ENCODE measurements at places on chromosomes 6 and 20.

GRCh38 chr6:134908906-134909516 lies 40.9 kb downstream of the ALDH8A1 start:
- DNase-seq = peak; percentile 100

DNA sequence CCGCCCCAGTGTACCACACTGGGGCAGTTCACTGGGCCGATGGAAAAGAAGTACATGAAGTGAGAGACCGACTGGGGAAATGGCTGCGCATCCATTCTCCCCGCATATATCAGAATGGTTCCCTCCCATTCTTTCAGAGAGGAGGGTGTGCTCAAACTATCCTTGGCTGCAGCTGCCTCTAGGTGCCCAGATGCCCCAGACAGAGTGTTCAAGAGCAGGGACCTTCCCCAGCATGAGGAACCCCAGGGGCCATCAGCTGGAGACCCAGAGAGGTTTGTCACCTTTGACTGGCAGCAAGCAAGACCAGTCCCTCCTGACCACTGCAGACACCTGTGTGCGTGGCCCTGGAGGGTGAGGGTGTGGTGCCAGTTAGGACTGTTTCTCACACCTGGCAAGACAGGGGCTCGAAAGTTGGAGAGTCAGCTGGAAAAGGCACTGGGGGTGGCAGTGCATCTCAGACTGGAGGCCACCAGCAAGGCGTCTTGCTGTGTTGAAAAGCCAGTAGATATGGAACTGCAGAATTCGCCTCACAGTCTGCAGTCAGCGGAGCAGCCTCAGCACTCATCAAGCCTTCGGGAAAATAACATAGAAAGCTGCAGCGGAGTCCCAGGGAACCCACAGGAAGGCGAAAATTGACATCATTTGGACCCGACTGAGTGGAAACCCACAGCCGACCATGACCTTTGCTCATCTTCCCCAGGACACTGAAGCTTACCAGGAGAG lies 76.7 kb downstream of the GPR6 start:
- no peak for DNase-seq

DNA sequence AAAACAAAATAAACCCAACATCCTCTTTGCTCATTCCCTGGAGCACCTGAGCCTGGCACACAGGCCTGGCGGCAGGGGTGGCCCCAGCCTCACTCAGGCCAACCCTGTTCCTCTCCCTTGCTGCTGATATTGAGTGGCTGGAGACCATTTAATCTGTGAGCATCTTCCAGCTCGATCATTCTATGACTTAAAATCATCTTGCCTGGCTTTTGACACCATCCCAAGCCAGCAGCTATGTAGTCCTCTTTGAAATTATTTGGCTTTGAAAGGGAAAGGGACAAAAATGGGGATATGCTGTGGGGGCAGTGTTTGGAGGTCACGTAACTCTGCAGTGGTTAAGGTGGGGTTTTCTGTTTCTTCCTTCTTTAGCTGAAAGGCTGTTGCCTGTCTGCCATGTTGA lies 22.8 kb downstream of the EZR start:
- DNase-seq = no peak

DNA sequence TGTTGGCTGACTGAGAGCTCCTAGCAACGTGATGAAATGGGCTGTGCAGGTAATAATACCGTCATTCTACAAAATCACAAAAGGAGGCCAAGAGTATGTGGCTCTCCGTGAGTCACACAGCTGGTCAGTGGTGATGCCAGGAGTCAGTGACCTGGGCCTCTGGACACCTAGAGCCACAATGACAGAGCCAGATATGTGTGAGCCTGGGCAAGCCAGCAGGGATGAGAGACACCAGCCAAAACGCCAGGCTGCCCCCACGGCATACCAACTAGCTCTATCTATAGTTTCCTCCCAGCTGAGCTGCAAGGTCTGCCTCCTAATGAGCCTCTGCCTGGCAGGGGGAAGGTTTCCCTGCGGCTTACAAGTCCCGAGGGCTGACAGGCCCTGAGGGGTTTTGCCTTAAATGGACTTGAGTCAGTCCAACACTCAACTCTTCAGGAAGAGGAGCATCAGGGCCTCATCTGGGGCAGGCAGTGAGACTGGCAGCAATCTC lies 70.0 kb downstream of the CPNE5 start:
- DNase-seq = no peak

- DNase-seq = no peak
These were observed 182.1 kb downstream of the UTRN start for GRCh38 chr6:144467172-144467762.

DNA sequence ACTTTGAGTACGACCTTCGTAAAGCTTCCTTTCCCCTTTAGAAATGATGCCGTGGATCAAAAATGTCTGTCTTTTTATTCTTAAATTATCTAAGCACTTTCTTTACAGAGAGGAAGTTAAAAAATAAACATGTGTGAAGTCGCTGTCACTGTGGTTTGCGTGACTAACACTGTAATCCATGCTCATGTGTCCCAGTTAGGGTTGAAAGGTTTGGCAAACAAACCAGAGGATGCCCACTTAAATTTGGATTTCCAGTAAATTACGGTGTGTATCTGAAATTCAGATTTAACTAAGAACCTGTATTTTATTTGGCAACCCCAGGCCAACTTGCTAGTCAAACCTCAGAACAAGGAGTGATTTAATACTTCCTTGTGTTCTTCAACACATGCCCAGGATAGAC lies 21.1 kb downstream of the HLA-DRB1 start:
- no peak for DNase-seq

- DNase-seq = no peak
These were observed 652.3 kb upstream of the FLRT3 start for GRCh38 chr20:14989535-14990290.

- no peak for DNase-seq
These were observed 598.8 kb downstream of the GRIK2 start for GRCh38 chr6:101992286-101992685.

- DNase-seq = no peak
These were observed 179.1 kb downstream of the DOK5 start for GRCh38 chr20:54654450-54654849.

- DNase-seq = no peak
These were observed 60.1 kb upstream of the RNF146 start for GRCh38 chr6:127206531-127207095.

- no peak for DNase-seq
These were observed 154.6 kb downstream of the ZDHHC14 start for GRCh38 chr6:157535340-157536222.

- no peak for DNase-seq
These were observed 85.9 kb downstream of the SMOC2 start for GRCh38 chr6:168526841-168527281.

DNA sequence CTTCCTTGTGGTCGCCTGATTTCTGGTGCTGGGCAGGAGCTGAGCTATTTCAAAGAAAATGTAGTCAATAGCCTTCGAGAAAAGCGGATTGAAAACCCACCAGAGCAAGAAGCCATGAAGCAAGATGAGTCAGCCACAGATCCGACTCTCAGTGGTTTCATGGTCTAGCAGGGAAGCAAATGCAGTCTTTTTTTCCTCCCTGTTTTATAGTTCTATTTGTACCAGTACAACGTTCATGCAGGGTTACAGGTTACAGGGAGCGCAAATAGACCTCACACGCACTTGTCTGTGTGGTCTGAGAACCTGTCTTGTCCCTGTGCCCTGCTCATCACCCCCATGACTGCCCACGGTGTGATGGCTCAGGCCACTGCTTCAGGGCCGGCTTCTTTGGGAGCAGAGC lies 309.8 kb upstream of the SUPT3H start:
- DNase-seq = no peak

DNA sequence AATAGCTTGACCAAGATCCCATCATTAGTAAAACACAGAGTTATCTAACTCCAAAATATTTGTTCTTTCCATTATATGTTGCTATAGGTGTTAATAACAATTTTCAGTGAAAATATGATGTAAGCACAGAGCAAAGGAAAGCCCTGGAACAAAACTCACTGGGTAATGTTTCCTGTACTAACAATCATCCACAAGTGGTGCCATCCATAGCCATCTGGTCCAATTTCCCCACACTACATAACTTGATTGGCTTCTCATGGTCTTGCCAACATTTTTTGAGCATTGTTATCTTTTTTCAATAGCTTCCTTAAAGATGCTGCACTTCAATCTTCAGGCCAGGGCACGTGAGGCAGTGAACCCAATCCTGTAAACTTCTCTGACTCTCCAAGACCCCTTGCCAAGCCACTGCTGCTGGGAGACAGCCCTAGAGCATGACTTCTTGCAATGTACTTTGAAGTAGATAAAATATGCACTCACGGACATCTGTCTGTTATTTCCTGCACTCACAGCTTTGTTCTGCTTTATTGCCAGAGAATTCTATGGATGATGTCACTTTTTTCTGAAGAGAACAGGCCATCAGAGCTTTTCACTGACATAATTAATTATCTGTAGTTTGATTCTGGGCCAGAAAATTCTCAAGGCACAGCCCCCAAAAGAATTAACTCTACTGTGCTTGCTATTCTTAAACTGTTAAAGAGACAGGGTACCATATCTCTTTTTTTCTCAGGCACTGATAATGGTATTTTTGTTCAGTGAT lies 97.5 kb upstream of the TMEM30A start:
- no peak for DNase-seq

GRCh38 chr6:137218473-137218916 lies 690 bp downstream of the IFNGR1 start:
- no peak for DNase-seq

- DNase-seq = no peak
These were observed 244.4 kb downstream of the LRFN2 start for GRCh38 chr6:40342723-40343122.

- no peak for DNase-seq
These were observed 6.9 kb downstream of the GLYATL3 start for GRCh38 chr6:49506569-49507111.

GRCh38 chr6:169568314-169569087 lies 133.3 kb downstream of the WDR27 start:
- DNase-seq = no peak

DNA sequence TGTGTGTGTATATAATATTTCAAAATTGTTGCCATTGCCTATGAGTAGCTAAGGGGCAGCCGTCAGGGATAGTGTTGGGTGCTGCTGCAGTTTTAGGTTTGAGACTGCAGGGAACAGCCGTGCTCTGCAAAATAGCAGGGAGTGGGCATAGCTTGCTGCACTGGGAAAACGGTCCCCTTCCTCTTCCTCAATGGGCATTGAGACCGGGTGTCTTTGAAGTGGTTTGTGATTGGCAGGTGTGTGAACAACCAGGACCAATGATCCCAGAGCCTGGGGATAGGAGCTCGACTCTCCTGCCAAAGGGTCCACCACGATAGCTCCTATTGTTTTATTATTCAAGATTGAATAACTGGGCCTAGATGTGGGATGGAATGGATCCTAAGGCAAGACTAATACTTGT lies 5.1 kb upstream of the EBF4 start:
- no peak for DNase-seq

DNA sequence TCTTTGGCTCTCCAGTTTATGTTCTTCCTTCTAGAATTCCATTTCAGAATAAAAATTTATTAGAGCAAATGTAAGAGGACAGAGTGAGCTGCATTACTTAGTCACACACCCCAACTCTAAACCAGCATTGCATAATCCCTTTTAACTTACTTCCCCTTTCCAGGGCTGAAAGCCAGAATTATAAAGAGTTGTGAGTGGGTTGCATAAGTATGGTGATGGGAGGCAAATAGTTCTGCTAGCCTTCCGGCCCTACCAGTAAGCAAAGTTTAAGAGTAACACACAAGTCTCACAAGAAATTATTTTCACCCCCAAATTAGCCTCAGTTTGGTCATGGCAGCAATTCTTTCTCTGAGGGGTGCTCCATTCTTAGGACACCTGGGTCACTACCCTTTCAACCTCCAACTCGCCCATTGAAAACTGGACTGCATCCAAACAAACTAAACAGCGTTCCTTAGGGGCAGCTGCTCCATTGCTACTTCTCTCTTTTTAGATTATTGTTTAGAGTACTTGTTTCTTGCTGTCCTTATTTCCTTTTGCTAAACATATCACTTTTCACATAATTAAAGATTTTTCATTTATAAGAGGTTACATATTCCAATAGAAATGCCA lies 1.6 kb downstream of the KIAA0408 start:
- peak; percentile 37 for DNase-seq

- DNase-seq = no peak
These were observed 145.9 kb downstream of the C6orf118 start for GRCh38 chr6:165163519-165163918.

GRCh38 chr6:3506200-3506599 lies 49.4 kb upstream of the SLC22A23 start:
- no peak for DNase-seq

- DNase-seq = peak; percentile 41
These were observed 68.4 kb downstream of the VEGFA start for GRCh38 chr6:43838276-43839036.

DNA sequence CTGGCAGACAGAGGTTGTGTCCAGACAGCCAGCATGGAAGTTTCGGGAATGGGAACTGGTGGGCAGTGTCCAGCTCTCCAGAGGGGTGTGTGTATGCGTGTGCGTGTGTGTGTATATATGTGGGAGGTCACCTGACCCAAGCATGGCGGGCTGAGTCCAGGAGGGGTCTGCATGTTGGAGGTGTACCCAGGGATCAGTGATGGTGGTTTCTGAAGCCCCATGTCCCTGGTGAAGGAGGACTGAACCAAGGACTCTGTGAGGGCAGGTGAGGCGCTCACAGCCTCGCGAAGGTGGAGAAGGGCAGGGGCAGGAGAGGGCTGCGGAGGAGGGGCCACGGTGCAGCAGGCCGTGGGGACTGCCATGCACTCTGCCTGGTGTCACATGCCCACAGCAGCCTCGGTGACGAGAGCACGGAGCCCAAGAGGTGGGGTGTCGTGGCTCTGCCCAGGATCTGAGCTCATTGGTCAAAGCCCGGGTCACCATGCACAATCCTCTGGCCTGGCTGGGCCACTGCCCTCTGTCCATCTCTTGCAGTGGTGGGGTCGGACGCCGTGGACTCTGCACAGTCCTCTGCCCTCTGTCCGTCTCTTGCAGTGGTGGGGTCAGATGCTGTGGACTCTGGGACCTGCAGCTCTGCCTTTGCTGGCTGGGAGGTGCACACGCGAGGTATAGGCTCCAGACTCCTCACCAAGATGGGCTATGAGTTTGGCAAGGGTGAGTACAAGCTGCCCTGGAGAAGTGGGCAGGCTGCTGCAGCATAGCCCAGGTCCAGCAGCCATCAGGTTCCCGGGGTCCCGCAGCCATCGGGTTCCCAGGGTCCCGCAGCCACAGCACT lies 2.1 kb upstream of the LIME1 start:
- DNase-seq = no peak

- DNase-seq = no peak
These were observed 54.1 kb downstream of the UBE2V1 start for GRCh38 chr20:50058662-50059402.

DNA sequence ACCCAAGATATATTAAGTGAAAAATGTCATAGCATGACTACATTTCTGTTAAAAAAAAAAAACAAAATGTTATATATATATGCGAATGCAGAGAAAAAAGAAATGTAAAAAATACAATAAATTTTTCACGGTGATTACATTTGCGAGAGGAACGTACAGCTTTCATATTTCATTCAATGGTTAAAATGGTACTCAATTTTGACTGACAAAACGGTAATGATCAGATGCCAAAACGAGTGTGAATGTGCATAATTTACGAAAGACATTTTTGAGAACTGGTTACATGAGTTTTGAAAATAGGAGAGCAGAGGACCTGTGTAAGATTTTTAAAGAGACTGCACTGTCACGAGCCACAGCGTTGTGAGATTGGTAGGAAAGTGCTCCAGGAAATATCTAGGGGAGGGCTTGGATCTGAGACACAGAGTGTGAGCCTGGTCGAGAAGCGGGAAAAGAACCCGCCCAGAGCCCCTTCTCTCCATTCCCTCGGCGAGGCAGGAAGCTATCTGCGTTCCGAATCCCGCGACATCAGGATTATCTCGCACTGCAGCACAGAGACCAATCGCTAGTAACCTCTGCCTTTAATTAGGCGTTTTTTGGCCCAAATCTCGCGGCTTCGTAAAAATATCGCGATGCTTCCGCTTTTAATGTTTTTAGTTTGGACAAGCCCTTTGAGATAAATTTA lies 28.5 kb downstream of the TRIM27 start:
- DNase-seq = peak; percentile 75

GRCh38 chr20:9474835-9475415 lies 39.5 kb upstream of the LAMP5 start:
- no peak for DNase-seq

Data from AG04449 (cell line).